HTR-8/SVneo (cell line): ENCODE measurements at places on chromosomes 13 and 19.
A peak's percentile ranks its signal among the peaks of the same experiment; 100 is the strongest.

- no peak for DNase-seq
These were observed 4.9 kb upstream of the ZC3H13 start for GRCh38 chr13:46057256-46058015.

DNA sequence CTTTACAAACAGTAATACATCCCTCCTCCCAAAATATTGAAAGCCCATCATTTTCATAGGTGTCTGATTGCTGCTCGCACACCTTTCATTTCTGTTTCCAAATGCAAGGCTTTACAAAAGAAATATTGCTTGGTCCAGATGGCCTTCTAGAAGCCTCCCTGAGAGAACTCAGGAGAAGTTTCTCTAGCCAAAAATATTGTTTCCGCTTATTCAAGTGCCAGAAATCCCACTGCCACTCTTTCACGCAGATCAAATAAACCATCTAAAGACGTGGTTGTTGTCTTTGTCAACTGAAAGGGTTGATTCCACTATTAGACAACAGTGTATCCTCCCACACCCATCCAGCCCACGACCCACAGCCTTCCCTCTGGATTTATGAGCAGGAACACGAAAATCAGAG is 96.2 kb downstream of the ZIC5 start:
- DNase-seq, result no peak

DNA sequence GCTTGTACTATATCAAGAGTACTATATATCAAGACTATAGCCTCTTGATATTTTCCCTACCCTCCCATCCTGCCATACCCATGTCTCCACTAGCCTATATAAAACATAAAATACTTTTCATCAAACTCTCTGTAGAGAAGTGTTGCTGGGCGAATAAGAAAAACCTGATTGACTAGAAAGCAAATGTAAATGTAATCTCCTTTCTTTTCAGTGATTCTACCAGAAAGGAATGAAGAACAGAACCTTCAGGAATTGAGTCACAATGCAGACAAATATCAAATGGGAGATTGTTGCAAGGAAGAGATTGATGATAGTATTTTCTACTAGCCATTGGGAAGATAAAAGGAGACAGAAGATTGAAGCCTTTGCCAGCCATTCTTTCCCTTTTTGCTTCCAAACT is 89.2 kb downstream of the KCNRG start:
- DNase-seq, result no peak

- no peak for DNase-seq
These were observed 64.2 kb downstream of the CRYL1 start for GRCh38 chr13:20461481-20461859.

- DNase-seq, result no peak
These were observed 41.9 kb upstream of the POSTN start for GRCh38 chr13:37640499-37640898.

- no peak for DNase-seq
These were observed 847.2 kb upstream of the GPC6 start for GRCh38 chr13:92379371-92379770.

- DNase-seq, result no peak
These were observed 46.3 kb upstream of the ZNF737 start for GRCh38 chr19:20611866-20612265.

DNA sequence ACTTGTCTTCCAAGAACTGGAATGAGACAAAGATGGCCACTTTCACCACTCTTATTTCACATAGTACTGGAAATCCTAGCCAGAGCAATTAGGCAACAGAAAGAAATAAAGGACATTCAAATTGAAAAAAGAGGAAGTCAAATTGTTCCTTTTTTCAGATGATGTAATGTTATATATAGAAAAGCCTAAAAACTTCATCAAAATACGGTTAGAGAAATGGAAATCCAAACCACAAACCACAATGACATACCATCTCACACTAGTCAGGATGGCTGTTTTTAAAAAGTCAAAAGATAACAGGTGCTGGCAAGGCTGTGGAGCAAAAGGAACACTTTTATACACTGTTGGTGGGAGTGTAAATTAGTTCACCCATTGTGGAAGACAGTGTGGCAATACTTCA is 113.3 kb upstream of the SPRY2 start:
- DNase-seq, result no peak

DNA sequence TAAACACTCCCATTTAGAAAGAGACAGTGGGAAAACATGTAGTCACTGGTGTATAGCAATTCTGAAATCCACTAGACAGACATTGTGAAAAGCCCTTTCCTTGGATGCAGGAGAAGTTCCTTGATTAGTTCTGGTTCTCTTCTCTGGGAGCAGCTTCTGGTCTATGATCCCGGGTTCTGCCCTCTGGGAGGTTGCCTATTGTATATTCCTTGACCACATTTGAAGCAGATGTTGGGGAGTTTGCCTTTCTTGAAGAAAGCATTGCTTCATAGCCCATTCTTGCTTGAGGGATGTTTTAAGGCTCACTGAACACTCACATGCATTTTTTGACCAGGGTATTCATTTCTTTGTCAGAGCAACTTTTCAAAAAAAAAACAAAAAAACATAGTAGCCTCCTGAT is 211.9 kb downstream of the NDFIP2 start:
- no peak for DNase-seq

- DNase-seq, result no peak
These were observed 6.6 kb upstream of the GIPC1 start for GRCh38 chr19:14502334-14503092.

- DNase-seq, result no peak
These were observed 16.8 kb downstream of the CEBPG start for GRCh38 chr19:33390101-33390907.

- no peak for DNase-seq
These were observed 34.1 kb downstream of the TMEM255B start for GRCh38 chr13:113792886-113793717.

GRCh38 chr13:52850396-52851136 is 2.1 kb upstream of the PCDH8 start:
- DNase-seq, result peak; percentile 37

- DNase-seq, result no peak
These were observed 558.5 kb downstream of the RFC3 start for GRCh38 chr13:34376483-34376882.

DNA sequence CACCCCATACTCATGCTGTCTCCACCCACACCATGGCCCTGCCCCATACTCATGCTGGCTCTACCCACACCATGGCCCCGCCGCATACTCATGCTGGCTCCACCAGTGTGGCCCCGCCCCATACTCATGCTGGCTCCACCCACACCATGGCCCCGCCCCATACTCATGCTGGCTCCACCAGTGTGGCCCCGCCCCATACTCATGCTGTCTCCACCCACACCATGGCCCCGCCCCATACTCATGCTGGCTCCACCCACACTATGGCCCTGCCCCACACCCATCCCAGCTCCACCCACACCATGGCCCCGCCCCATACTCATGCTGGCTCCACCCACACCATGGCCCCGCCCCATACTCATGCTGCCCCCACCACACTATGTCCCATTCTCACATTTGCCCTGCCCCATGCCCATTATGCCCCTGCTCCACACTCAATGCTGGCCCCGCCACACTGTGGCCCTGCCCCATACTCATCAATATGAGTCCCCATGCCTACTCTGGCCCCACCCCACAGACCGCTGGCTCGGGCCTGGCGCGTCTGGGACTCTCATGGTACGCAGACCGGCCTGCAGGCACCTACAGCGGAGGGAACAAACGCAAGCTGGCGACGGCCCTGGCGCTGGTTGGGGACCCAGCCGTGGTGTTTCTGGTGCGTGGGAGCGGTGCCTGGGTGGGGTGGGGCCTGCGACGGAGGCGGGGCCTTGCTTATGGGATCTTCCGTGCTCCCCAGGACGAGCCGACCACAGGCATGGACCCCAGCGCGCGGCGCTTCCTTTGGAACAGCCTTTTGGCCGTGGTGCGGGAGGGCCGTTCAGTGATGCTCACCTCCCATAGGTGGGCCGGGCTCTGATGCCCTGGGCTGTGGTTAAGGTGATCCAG is 3.7 kb upstream of the ARHGAP45 start:
- no peak for DNase-seq

- DNase-seq, result no peak
These were observed 44.9 kb downstream of the ZNF611 start for GRCh38 chr19:52689843-52690368.

DNA sequence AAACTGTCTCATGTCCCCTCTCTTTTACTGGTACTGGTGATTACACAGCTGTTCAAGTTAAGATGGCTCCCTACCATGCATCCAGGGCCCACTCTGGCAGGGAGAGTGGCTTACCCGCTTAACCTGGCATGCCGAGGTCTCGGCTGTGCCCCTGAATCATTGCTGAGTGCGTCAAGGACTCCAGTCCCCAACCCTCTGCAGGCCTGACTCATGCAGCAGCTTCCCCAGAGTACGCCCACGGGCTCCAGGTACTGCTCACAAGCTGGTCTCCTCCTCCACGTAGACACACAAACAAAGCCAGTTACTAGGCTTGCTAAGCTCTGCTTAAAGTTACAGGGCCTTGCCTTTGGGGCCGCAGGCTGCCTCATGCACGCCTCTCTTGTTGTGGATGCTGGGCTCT is 447.4 kb downstream of the COG6 start:
- peak; percentile 45 for DNase-seq

DNA sequence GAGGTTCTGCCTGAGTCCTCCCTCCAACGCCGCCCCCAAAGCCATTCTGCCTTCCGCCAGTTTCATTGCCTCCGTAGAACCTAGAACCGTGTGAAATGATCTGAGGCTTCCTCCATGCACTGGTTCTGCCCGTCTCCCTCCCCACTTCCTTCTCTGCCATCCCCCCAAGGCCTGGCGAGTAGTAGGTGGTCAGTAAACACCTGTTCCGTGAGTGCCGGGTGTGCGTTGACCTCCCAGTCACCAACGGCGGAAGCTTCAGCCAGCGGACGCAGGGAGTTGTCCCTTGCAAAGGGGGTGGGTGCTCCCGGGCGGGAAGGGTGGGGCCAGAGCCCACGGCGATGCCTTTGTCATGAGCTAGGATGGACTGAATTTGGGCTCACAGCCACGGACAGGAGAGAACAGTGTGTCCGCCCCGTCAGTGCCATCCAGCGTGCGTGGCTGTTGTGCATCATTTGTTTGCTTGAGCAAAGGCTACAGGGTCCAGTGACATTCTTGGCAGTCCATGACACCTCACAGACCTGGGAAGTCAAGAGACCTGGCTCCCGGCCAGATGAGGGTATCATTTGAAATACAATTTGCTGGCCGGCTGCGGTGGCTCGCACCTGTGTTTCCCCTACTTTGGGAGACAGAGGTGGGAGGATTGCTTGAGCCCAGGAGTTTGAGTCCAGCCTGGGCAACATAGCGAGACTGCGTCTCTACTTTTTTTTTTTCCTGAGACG is 43.1 kb downstream of the NFIC start:
- DNase-seq, result no peak

DNA sequence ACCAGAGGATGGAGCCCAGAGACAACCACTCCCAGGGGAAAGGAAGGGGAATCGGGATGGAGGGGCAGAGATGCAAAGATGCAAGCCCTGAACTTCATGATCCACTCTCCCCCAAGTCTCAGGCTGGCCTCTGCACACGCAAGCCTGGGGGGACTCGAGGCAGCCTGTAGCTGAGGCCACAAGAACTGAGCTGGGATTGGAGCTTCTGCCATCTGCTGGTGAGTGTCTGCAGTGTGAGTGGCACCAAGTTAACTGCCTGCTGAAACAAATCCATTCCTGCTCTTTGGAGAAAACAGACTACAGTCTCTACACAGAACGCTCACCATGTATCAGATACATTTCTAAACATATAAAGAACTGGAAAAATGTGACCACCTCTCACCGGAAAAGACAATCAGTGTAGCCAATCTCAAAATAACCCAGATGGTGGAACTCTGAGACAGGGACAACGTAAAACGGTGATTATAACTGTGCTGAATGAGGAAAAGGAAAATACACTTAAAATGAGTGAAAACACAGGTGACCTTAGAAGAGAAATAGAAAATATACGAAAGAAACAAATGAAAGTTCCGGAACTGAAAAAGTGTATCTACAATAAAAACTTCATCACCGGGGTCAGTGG is 62.1 kb downstream of the KLF2 start:
- DNase-seq, result peak; percentile 66

GRCh38 chr19:32831611-32832010 is 38.0 kb downstream of the SLC7A9 start:
- DNase-seq, result no peak

DNA sequence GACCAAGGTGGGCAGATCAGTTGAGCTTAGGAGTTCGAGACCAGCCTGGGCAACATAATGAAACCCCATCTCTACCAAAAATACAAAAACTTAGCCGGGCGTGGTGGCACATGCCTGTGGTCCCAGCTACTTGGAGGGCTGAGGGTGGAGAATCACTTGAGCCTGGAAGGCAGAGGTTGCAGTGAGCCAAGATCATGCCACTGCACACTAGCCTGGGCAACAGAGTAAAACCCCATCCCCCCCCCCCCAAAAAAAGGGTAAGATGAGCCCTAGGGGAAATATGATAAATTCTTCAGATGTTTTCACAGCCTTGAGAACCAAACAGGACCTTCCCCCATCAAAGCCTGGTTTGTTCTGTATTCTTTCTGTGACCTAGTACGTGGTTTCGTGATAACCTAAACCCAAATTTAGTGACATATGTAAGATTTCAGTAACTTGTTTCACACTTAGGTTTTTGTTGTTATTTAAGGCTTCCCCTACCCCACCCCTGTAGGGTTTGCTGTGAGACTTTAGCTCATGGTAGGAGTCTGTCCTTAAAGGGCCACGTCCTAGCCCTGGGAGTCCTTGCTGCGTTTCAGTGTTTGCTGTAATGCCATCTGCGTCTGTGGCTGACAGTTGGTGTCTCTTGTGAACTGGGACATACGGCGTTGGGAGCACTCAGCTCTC is 49.6 kb downstream of the MYO9B start:
- no peak for DNase-seq

DNA sequence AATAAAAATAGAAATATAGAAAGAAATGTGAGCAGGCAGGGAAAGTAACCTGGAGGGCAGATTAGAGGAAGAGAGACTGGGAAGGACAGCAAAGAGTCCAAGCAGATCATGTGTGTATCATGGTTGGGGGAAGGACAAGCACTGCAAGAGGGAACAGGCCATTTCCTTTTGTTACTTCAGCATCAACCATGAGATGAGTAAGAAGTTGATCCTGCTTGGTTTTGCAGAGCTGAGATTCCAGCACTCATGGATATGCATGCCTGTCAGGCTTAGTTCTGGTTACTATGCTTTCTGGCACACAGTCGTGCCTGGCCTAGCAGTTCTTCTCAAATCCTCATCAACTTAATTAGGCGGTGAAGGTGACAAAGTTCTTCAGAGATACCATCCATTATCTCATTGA is 18.1 kb downstream of the NALCN start:
- DNase-seq, result no peak

- DNase-seq, result no peak
These were observed 1774.6 kb upstream of the PCDH20 start for GRCh38 chr13:63190219-63190618.
